Esophagus squamous epithelium (tissue), 5 donors: ENCODE measurements at places on chromosomes 2 and 18. TPM values are rescaled to one million over a fixed set of nuclear protein-coding genes. Genes with fewer than 3 reads are reported as not detected.

KIF3C gene
- total RNA-seq: 1.3 TPM

PCARE gene
- not detected for total RNA-seq

LYG2 gene
- not detected for total RNA-seq

GRCh38 chr2:24228470-24228869 lies 53.6 kb downstream of the FAM228A start:
- no peak for DNase-seq

DNA sequence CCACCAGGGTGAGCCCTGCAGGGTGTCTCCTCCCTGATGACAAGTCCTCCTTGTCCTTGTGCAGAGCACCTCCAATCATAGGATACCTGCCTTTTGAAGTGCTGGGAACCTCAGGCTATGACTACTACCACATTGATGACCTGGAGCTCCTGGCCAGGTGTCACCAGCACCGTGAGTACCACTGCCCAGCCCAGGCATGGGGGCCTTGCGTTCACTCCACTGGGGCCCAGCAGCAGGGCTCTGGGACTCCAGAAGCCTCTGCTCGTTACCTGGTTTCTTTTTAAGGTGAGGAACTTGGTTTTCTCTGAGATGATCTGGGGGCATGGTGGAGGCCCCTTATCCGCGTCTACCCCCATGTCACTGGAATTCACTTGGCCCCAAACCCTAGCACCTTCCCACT lies 36.5 kb upstream of the RPL31 start:
- DNase-seq: no peak

- DNase-seq: no peak
Observed at GRCh38 chr18:12008181-12008767, 27.0 kb downstream of the IMPA2 start.

GRCh38 chr2:227862227-227862740 lies 9.1 kb upstream of the DAW1 start:
- DNase-seq: no peak

- no peak for DNase-seq
Observed at GRCh38 chr18:48059455-48060010, 129.1 kb upstream of the SMAD2 start.

DNA sequence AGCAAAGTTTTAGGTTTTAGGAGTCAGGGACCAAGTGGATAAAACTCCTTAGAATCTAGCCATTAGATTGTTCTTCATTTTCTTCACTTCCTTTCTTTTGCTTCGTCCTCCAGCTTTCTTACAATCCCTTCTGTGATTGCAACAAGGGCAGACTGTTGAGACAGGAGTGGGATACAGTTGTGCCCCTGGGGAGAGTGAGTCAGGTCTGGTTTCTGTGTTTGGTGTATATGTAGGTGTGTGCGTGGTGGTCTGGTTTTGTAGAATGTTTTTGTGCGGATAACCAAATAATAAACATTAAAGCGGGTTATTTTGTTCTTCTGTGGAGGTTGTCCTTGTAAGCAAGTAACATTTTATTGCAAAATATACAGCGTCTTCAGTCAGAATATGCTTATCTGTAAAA lies 7.3 kb downstream of the INSIG2 start:
- no peak for DNase-seq

- no peak for DNase-seq
Observed at GRCh38 chr18:52602820-52603219, 262.8 kb downstream of the DCC start.

DNA sequence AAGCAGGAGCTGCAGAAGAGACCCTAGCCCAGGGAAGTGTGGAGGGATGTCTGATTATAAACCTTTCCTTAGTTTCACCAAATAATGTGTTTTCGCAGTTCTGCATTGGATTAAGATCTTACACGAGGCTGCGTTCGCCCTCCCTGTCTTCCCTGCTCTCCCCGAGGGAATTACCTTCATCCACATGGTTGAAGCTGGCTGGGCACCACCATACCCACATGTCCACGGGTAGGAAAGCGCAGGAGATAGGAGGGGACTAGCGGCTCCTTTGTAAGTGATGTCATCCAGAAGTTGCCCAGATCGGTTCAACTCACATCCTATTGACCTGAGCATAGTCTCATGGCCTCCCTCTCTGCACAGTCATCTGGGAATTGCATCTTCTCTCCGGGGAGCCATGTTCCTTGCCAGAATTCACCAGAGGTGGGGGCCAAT lies 1.1 kb downstream of the TTL start:
- DNase-seq: no peak
